ENCODE measurements at places on chromosomes 4 and X. TPM values are rescaled to one million over a fixed set of nuclear protein-coding genes. Genes with fewer than 3 reads are reported as not detected.

DDX60 gene
- 4.3 TPM for total RNA-seq

CSAG3 gene
- total RNA-seq = not detected

PDLIM3 gene
- total RNA-seq = 1.7 TPM

SOWAHB gene
- 22.1 TPM for total RNA-seq

GAGE12E gene
- total RNA-seq = not detected

IRAK1 gene
- 58.4 TPM for total RNA-seq

PAGE3 gene
- not detected for total RNA-seq

SRPX gene
- 6.6 TPM for total RNA-seq

JAKMIP1 gene
- not detected for total RNA-seq

DNA sequence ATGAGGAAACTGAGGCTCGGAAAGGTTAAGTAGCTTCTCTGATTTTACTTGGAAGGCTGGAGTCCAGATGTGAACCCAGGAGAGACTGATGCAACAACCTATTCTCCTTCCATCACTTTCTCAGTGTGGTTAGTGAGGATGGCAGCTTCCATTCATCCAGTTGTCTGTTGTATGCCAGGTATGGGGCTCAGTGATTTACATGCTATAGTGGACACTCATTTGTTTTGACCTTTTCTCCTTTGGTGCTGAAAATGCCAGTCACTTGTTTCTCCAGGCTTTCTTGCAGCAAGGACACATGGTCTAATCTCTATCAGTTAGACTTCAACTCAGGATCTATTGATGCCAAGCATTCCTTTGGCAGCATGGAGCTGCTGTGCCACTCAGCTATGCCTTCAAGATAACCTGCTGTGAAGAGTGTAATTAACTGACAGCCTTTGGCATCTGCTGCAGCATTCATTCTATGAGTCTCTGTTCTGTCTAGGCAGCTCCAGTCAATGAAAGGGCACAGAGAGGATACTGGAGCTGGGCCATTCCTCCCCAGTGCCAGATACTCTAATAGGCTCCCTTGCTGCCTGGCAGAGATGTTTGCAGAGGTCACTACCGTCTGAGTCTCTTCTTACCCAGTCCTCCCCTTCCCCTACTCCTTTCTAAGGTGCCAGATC lies 11.0 kb upstream of the CWH43 start:
- DNase-seq = no peak

DNA sequence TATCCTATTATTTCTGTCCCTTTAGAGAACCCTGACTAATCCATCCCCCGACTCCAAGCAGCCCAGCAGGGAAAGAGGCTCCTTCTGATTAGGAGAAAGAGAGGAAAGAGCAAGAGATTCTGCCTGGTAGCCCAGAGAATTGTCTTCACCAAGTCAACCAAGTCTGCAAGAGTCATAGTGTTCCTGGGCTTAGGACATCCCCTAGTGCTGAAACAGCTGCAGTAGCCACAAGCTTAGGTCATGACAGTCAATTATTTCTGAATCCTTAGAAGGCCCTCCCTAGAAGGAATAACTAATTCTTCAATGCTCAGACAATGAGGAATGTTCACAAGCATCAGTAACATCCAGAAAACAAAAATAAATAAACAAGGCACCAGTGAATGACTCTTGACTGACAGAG lies 480.3 kb upstream of the GRIA3 start:
- no peak for DNase-seq

DNA sequence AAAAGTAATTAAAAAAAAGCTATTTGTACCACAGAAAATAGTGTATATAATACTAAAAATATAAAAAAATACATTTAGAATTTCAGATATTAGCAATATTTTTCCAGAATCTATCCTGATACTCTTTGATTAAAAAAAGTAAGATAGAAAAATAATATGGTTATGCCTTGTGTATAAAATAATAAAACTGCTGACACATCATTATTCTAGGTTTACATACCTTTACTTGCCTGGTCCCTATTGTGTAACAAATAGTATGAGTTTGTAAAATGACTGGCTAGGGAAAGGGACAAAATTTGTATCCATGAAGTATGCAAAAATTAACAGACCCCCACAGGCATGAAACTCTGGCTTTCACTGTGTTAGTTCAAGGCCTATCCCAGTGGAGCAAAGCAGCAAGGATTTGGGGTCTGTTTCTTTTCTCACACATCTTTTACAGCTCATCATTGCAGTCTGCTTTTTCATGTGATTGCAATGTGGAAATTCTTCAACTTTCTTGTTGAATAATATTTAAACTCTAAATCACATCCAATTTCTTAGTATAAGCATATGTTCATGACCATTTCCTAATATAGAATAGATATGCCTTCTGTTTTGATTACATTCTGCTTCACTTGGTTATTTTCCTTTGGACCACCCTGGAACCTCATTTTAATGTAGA lies 136.7 kb upstream of the PCDH18 start:
- DNase-seq = no peak

DNA sequence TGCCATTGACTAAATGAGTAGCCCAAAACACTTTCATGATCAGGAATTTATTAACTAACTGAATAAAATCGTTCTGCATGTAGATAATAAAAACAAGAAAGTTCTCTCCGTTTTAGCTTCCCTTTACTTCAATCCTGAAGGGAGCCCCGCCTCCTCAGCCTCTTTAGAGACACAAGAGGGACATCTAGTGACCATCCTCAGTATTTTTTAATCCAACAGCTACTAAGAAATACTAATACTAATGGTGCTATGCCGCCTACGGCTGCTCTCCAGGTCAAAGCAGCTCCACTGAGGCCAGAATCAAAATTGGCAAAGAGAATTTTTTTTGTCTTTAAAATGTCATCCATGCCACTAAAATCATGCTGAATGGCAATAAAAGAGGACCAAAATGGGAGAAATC lies 3.2 kb upstream of the PCDH19 start:
- DNase-seq = peak; percentile 44

GRCh38 chr4:157421365-157421764 lies 200.8 kb downstream of the GRIA2 start:
- DNase-seq = no peak

DNA sequence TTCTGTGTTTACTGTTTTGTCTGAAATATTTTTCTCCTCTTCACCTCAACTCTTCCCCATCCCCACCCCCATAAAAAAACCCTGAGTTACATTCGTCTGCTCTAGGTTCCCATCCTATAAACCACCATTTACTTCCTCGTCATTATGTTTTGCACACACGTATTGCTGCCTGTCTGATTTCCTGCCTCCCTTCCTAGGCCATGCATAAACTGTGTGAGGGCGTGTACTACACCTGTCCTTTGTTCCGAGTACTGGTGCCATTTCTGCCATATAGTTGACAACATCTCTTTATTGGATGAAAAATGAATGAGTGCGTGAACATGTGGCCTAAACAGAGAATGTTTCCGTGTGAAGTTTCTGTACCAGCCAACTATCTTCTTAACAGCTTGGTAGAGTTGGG lies 258.5 kb upstream of the FAT1 start:
- DNase-seq = no peak

DNA sequence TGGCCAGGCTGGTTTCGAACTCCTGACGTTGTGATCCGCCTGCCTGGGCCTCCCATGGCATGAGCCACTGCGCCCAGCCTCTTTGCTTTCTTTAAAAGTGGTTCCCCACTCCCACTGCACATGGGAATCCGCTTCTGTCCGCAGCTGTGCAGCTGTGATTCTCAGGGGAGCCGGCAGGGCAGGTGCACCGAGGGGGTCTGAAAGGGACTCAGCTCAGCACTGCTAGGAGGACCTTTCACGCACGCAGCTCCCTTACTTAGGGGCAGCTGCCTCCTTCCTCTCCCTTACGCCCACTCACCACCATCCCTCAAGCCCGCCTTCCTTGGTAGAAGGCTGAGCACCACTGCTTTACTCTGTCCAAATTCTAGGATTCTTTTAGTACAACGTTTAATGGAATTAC lies 40.4 kb upstream of the CYP4V2 start:
- no peak for DNase-seq

GRCh38 chr4:137664046-137664387 lies 131.7 kb upstream of the PCDH18 start:
- no peak for DNase-seq

DNA sequence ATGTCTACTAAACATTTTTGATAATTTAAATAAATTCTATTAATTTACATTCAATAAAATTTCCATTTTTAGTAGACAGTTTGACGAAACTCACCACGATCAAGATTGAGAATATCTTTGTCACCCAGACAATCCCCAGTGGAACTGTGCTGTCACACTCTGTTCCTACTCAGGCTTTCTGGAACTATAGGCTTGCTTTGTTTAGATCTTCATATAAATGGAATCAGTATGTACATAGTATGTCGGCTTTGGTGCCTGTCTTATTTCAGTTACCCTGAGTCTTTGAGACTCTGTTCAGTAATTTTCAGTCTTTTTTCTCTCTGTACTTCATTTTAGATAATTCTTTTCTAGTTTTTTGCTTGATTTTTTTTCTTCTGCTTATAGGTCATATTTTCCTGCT lies 163.5 kb upstream of the EMCN start:
- DNase-seq = no peak

- DNase-seq = no peak
Observed at GRCh38 chr4:126553248-126553647, 1079.5 kb upstream of the INTU start.

Data from left lobe of liver (tissue), 2 donors.